ENCODE measurements at places on chromosomes 4 and X.

- DNase-seq: no peak
Observed at GRCh38 chr4:8540072-8540471, 40.1 kb upstream of the GPR78 start.

- DNase-seq: no peak
Observed at GRCh38 chr4:109973529-109973905, 60.8 kb downstream of the EGF start.

DNA sequence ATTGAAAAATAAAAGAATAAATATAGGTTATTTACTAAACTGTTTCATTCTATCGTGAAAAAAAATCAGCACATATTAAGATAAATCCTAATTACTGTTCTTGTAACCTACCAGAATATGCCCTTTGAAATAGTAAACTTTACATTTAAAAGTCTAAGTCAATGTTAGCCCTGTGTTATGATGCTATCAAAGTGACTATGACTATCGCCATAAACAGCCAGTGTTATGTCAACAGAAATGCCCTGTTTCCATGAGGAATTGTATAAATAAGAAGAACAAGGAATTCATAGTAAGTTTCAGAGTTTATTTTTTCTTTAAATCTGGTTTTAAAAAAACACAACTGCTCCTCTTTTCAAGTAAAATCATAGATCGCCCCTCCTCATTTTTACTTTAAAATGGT lies 11.4 kb downstream of the NR3C2 start:
- DNase-seq: no peak

GRCh38 chrX:24148535-24149350 lies 786 bp upstream of the ZFX start:
- DNase-seq: no peak

GRCh38 chr4:1976416-1977352 lies 32.1 kb downstream of the NELFA start:
- no peak for DNase-seq

DNA sequence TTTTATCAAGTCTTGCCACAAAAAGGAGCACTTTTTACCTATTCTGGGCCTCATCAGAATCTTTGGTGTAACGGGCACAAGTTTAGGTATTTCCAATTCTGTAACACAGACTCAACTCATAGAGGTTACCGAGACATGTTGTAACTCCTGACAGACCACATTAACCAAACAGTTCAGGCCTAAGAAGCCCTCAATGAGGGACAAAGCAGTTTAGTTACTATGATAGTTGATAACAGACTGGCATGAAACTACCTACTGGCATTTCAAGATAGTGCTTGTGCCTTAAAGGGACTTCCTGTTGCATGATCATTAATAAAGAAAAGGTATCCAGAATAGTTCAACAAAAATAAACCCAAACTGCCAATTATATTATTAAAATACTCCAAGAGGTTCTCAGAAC lies 64.1 kb downstream of the HUWE1 start:
- no peak for DNase-seq

DNA sequence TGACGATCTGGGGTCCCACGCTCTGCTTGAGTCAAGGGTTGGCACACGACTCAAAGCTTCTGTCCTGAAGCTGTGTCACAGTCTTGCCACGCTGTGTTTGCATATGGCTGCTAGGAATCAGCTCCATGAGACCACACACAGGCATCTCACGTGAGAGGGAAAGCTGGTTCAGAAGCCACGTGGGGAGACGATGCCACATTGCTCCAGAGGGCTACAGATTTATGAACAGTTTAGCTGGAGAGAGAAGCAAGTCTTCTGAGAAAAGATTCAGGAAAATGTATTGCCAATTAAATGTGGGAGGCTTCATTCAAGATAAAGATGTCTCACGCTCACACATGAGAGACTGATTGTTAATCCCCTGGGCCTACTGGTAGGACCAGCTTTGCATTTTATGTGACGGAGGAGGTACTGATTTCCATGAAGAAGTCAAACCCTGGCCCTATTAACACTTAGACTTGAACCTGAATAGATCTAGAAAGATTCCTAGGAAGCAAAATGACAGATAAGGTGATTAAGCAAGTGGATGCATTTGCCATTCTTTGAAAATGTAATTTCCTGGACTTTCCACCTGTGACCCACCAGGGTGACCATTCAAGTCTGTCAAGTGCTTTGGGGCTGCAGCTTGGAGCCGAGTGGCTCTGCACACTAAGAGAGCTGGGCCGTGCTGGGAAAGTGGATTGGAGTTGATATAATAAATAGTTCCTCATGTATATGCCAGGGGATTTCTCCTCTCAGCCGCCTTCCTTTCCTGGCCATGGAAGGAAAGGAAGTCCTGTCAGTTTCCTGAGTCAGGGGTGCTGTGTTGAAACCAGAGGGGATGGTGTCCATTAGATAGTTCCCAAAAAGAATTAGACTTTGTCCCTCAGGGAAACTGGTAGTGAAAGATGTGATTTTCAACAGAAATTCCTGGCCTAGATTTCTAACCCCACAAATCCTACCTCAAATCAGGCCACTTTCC lies 29.0 kb downstream of the ENPP6 start:
- no peak for DNase-seq

GRCh38 chrX:106912864-106913263 lies 7.3 kb upstream of the CLDN2 start:
- DNase-seq: no peak

DNA sequence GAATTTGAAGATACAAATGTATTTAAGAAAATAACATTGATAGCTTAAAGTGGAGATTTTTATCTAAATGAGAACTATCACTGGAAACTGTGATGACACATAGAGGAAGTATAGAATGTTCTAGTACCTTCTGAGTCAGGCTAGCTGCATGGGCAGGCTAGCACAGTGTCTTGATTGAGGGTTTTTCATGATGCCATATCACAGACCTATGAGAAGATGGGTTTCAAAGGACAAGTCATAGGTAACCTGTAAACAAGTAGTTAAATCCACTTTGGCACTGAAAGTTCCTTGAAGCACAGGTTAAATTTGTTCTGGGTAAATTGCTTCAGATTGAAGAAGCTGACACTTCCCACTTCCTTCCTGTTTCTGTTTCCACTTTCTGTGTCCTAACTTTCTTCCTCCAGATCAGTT lies 48.2 kb upstream of the CDKN2AIP start:
- DNase-seq: no peak

DNA sequence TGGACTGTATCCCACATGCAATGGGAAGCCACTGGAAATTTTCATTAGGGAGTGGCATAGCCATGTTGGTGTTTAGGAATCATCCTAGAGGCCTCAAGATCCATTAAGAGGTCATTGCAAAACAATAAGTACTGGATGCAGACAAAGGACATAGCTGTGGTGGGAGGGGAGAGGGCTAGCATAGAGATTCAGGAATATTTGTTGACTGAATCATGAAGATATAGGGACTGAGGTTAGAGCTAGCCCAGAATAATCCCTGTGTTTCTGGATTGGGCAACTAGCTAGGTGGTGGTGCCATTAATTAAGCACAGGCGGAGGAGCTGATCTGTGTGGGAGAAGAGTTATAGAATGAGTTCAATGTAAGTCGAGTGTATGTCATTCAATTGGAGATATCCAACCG lies 135.0 kb downstream of the RAB28 start:
- DNase-seq: no peak

DNA sequence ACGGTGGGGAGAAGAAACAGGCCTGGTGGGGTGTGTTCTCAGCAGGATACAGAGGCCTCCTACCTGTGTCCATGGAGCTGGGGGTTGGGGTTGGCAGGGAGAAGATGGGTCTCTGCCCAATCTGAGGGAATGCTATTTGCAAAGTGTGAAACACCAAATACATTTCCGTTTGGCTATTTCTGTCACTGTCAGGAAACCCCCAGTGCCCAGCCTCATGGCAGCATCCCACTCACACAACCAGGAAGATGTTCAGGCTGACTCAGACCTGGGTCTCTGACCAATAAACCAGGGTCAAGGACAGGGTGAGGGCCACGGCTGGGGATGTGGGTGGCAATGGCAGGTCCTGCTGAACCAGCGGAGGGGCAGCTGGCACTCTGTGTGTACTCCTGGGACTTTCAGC lies 41.3 kb downstream of the BCOR start:
- no peak for DNase-seq

DNA sequence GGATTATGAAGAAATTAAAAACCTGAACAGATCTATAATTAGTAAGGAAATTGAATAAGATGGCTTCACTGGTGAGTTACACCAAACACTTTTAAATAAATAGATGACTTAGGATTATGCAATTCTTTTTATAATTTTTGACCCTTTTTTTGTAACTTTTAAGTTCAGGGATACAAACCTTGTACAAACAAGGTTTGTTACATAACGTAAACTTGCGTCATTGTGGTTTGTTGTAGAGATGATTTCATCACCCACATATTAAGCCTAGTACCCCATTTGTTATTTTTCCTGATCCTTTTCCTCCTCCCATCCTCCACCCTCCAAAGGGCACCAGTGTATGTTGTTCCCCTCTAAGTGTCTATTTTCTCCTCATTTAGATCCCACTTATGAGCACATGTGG lies 75.7 kb downstream of the CPEB2 start:
- no peak for DNase-seq

DNA sequence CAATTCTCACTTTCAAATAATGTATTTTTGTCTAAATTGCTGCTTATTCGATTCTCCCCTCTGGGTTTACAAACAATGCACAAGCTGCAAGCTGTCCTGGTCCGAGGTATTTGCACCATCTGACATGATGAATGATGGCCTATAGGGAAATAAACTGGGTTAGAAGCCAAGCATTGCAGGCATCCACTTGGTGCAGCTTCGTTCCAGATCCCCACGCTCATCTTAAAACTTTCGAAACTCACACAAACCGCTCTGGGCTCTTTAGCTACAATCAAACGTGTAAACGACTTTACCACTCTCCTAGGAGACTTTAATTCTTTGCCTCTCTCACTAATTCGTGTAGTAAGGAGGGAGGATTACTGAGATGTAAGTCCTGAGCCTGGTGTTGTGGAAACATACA lies 19.0 kb downstream of the PHKA2 start:
- DNase-seq: no peak

- no peak for DNase-seq
Observed at GRCh38 chrX:71814123-71814912, 51.2 kb downstream of the CXorf49B start.

GRCh38 chr4:174122705-174123104 lies 160.8 kb downstream of the FBXO8 start:
- DNase-seq: no peak

GRCh38 chr4:106695501-106696262 lies 327.1 kb upstream of the GIMD1 start:
- no peak for DNase-seq

DNA sequence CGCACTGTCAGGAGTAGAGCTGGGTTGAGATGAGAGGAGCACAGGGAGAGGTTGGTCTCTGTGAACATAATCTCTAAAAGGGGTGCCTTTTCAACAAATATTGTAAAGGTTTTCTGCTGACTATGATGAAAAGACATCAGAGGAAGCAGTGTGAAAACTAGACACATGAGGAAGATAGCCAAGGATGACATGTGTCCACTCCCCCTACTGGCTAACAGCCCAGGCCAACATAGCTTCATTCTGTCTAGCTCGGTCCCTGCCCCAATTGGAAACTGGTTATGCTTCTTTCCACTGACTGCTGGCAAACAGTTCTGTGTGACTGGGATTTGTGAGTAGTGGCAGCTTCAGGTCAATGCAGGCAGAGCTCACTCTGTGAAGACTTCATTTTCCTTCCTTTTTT lies 115.4 kb upstream of the ESX1 start:
- no peak for DNase-seq

GRCh38 chr4:148447681-148448080 lies 5.5 kb upstream of the NR3C2 start:
- no peak for DNase-seq

DNA sequence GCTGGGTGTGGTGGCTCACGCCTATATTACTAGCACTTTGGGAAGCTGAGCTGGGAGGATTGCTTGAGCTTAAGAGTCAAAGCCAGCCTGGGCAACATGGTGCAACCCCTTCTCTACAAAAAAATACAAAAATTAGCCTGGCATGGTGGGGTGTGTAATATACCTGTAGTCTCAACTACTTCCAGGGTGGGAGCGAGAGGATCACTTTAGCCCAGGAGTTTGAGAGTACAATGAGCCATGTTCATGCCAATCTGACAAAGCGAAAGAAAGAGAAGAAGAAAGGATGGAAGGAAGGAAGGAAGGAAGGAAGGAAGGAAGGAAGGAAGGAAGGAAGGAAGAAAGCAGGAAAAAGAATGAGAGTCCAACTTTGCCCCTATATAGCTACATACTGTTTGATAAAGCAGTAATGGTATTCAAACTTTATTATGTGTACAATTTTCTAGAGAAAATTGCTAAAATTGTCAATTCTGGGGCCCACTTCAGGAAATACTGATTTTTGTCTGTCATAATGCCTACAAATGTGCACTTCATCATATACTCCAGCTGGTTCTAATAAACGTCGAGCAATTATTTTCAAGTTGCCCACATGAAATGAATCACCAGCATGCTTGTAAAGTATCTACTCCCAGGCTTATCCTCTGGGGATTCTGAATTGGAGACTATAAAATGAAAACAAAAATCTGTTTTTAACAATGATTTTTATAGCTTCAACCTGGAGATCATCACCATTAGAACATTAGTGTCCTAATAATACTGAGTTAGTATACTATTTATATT lies 132.3 kb downstream of the NDST4 start:
- DNase-seq: no peak

DNA sequence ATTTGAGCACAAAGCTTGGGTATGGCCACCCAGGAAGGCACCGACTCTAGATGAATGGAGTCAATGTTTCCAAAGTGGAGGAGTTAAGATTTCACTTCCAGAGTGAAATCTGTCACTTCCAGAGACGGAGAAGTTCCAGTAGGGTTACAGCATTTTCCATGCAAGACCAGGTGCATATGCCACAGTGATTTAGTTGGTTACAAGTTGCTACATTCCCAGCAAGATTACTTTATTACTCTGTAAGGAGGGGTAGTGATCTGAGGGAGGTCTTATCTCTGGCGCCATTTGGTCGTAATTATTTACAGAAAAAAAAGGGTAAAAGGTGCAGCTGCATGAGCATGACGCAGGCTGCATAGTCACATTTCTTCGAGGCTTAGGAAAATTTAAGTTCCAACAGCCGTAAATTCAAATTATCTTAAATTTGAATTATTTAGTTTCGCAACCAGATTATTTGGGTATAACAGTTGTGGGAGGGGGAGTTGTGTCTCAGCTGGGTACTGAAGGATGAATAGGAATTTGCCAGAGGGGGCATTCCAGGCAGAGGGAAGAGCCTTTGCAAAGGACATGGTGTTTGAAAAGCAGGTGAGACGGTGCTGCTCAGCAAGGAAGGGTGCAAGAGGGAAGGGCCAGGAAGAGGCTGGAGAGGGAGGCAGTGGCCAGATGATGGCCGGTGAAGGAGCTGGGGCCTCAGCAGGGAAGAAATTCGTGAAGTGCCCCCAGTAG lies 17.4 kb upstream of the AFAP1 start:
- DNase-seq: no peak

Measured in omental fat pad (tissue), 4 donors.